ENCODE measurements at places on chromosomes 4 and X.
A peak's percentile ranks its signal among the peaks of the same experiment; 100 is the strongest.

- DNase-seq = no peak
Measured at GRCh38 chr4:126603825-126604224, 1028.9 kb upstream of the INTU start.

DNA sequence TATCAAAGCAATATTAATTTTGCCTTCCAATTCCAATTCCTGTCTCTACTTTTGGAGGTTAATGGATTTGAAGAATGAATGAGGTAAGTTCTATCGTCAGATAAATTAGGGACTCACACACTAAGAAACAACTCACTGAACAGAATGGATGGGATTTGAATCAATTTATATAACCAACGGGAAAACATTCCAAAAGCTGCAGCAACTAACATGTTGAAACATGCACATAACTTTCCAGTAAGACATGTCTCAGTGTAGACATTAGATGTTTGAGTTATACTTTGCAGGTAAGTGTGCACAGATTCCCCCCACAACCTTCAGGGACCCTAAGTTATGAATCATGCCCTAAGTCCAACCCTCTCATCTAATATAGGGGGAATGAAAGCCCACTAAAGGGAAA is 34.3 kb downstream of the TFDP3 start:
- no peak for DNase-seq

DNA sequence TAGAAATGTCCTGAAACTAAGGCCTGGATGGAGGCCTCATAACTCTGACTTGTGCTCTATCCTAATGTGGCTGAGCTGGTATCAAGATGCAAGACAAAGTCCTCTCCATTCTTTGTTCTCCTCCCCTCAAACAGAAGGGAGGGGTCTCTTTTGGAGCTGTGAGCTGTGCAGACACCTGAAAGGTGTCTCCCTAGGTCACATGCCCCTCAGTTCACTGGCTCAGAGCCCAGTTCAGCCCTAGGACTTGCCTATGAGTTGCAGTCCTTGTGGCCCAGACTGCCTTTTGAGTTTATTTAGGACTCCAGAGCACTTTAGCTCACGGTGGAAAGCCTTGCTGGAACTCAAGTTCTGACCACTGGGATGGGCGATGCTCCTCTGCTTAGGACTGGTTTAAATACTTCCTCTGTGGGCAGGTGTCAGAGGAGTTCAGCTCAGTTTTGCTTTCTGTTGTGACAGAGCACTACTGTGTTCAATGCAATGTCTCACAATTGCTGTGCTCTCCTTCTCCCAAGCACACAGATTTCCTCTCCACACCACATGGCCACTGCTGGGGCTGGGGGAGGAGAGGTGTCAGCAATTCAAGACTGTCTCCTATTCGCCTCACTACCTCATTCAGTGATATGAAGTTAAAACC is 84.8 kb upstream of the ZNF827 start:
- DNase-seq = no peak

- DNase-seq = no peak
Measured at GRCh38 chr4:70940134-70940533, 38.0 kb downstream of the MOB1B start.

DNA sequence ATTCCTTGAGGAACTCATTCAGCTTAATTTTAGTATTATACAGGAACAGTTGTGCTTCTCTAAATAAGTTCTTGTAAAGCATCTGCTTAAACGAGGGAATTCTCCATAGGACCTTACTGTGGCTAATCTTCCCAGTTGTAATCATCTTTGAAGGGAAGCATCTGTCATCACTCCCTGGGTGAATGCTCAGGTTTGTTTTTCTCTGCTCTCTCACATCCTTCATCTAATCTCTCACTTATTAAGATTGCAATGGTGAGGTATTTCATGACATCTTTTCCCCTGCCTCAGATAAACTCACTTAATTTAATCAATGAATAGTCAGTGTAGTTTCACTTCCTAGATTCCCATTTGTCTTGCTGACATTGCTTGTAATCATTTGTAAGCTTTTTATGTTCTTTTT is 121.8 kb upstream of the ADAMTS3 start:
- no peak for DNase-seq

DNA sequence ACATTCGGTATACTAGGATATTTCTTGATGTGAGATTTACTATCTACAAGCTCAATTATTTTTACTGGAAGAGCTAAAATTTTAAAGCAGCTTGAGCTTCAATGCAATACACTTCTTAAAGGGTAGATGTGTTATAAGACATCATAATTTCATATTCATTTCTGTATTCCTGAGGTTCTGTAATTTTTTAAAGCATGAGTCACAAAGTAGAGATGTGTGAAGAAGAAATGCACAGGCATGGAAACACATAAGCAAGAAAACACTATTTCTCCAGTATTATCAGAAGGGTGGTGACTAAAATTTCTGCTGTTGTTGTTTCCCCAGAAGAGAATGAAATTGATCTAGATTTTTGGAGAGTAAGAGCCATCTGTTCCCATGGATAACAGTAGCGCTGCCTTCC is 72.6 kb downstream of the INPP4B start:
- DNase-seq = no peak

DNA sequence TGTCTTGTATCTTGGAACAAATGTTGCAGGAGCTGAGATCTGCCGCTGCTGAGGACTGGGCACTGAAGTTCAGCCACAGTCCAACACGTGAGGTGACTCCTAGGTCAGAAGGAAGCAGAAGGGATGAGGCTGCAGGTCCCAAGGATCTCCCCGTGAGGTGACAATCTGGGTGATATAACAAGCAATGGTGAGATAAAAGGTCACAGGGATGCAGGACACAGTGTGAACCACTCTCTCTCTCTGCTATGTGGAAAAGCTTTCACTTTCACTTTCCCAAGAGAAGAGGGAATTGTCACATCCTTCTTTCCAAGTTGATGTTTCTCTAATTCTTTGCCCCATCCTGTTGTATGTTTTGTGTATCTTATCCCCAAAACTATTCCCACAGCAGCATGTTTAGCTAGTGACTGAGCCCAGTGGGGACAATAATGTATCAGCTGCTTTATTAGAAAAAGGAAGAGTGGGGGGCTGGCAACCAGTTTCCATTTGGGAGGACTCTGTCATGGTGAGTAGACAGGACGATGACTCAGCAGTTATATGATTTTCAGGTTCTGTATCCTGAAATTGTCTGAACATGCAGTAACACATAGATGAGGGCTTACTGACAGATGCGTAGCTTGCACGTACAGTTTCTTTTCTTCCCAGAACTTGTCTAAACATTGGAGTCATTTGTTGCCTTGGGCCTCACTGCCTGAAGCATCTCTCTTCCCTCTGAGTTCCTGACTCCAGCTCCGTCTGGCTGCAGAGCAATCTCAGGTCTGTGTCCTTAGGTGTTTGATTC is 1415.8 kb upstream of the TENM3 start:
- no peak for DNase-seq

DNA sequence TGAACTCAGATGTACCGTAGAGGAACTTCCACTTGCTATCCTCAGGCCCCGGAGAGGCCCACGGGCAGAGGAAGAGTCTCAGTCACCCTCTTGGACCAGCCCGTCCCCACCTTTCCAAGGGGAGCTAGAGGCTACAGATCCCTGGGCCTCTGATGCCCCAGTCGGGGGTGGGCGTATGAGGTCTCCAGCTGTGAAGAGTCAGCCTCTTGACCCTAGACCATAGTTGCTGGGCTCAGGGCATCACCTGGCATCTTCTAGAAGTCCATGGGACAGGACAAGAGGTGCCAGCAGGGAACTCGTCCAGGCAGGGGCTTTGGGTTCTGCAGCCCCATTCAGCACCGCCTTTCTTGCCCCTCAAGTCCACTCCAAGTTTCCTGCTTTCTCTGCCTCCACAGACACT is 11.6 kb downstream of the SASH3 start:
- no peak for DNase-seq

GRCh38 chrX:74104356-74105015 is 199.5 kb upstream of the ZCCHC13 start:
- no peak for DNase-seq

DNA sequence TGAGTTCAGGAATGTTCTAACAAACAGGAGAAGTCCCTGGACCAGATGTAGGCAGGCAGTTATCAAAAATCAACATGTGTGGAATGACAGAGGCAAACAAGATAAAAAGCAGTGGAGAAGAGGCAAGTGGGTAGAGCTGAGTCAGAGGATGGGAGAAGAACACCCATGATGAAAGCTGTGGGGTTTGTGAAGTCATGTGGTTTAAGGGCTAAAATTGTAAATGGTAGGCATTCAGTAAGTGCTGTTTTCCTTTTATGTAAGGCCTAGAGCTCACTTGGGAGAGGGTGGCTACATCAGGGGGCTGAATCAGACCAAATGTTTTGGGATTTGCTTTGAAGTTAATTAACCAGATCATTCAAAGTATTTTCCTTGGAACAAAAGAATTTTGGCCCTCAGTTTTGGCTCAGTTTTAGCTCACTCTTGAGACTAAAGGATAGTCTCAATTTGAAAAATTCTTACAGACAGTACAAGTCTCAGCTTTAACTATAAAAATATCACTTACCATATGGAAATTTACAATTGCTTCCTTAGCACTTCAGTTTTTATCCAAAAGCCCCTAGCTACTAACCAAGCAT is 114.5 kb upstream of the PCDH7 start:
- no peak for DNase-seq

GRCh38 chr4:152500800-152501434 is 35.0 kb downstream of the FBXW7 start:
- peak; percentile 54 for DNase-seq

GRCh38 chrX:129791961-129792570 is 12.3 kb downstream of the SASH3 start:
- no peak for DNase-seq

- no peak for DNase-seq
Measured at GRCh38 chrX:136159611-136160025, 12.3 kb downstream of the FHL1 start.

GRCh38 chr4:134343081-134343480 is 141.5 kb upstream of the PABPC4L start:
- DNase-seq = no peak

DNA sequence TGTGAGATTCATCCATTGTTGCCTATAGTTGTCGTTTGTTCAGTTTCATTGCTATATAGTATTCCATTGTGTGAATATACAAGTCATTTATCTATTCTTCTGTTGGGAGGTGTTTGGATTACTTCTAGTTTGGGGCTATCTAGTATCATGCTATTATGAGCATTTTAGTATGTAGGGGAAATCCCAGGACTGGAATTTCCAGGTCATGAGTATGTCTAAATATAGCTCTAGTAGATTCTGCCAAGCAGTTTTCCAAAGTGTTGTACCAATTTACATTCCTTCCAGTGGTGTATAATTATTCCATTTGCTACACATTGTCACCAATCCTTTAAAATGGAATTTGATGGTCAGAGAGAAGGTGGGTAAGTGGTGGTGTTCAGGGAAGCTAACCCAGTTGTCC is 30.1 kb downstream of the EGFL6 start:
- DNase-seq = no peak

DNA sequence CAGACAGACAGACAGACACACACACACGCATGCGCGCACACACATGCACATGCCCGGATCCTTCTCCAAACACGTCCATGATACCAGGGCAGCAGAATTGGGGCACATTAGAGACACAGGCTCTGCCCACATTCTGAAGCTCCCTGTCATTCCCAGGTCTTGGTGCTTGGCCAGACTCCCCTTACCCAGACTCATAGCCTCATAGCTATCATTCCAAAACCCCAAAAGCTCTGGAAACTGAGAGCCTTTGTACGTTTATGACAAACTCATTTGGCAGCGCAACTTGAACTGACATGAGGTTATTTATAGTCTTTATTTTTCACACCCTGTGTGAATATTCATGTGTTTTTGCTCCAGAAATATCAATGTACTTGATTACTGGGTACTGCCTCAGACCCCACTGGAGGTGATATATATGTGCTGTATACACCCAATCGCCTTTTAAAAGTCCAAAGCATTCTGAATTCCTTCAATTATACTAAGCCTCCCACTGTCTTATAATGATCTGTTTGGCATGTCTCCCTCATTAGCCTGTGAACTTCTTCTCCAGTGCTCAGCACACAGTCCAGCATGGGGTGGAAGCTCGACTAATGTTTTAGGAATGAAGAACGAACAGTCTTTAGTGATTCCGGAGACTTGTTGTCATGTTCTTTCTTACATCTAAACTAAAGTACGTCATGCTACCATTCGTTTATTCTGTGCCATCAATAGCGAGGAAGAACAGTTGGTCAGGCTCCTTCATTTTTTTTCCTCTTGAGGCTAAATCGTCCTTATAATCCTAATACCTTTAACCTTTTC is 45.0 kb downstream of the RTL9 start:
- DNase-seq = no peak

GRCh38 chrX:140661643-140662042 is 47.9 kb upstream of the LINC00632 start:
- no peak for DNase-seq

- DNase-seq = no peak
Measured at GRCh38 chrX:29237972-29238371, 650.7 kb downstream of the IL1RAPL1 start.

- DNase-seq = no peak
Measured at GRCh38 chrX:111254896-111255693, 15.2 kb downstream of the CAPN6 start.

DNA sequence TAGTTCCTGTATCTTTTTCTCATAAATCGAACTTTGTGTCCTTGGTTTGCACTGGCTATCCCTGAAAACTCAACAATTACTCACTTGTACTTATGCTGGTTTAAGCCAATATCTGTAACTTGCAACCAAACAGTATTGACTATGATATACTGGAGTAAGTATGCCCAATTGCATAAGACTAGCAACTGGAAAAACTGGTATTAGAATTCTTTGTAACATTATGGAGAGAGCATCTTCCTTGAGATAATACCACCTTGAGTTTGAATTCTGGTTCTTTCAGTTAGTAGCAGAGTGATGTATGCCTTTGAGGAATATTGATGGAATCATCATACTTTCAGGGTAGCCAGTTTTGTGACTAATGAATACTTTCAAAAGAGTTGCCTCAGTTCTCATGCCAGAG is 28.1 kb downstream of the BMP3 start:
- no peak for DNase-seq

DNA sequence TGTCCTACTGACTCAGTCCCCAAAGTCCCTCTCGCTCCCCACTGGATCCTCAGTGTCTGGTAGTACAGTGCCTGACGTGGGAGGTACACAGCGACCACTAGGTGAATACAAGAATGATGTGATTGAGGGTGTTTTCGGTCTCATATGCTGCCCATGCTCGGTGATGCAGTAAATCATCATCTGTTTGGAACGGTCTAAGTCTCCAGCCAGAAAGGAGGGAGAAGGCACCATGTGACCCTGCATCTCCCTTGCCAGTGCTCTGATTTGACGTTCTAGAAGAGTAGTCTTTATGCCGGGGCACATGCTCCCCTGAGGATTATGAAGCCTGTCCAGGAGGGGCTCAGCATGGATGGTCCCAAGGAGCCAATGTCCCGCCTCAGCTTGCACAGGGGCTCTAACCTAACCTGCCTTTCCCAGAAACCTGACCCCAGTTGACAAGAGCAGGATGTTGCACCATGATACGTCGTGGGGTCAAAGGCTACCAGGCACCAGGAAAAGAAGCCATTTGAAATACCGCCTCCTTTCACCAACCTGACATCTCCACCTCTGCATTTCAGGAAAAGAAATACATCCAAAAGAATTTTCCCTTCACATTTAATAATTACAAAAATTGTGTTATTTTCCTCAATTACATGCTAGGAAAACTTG is 13.8 kb upstream of the PLXNB3 start:
- DNase-seq = no peak
